ENCODE measurements at places on chromosomes 12 and 14.

DNA sequence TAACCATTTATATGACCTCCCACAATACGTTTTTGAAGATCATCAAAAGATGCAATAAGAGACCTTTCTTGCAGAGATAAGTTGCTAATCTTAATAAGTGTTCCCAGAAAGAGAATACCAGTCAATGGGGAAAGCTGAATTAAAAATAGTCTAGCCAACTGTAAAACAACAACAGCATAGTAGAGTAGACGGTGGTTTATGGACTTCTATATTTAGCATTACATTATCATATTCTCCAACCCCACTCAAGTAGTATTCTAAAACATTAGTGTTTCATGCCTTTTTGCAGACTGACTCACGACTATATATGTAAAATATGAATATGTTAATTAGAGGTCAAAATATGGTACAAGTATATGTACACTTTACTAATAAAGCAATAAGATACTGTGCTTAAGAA, 218.9 kb downstream of the MED13L start:
- no peak overlapping the region for H3K27ac ChIP-seq
- H3K27me3 ChIP-seq, result no peaks in the 10 kb centered on the region
- DNase-seq, result no peak
- H3K4me3 ChIP-seq, result no peak overlapping the region
- no peaks in the 10 kb centered on the region for H3K36me3 ChIP-seq

- no peak for DNase-seq
- peaks cover 13% of the 10 kb centered on the region for H3K4me1 ChIP-seq
- H3K27me3 ChIP-seq, result no peaks in the 10 kb centered on the region
- H3K4me3 ChIP-seq, result peak within 1 kb of the TSS; percentile 72
Observed at GRCh38 chr12:9869307-9870161, at the start of gene CLEC2B. Gene CLEC2B, minus strand, starts transcription at chr12:9869354.

- no peak overlapping the region for H3K4me3 ChIP-seq
- H3K27me3 ChIP-seq, result peaks cover 44% of the 10 kb centered on the region
- H3K4me1 ChIP-seq, result peaks cover 35% of the 10 kb centered on the region
Observed at GRCh38 chr14:24078146-24078545, 6.8 kb downstream of the CPNE6 start.

- H3K27me3 ChIP-seq, result peaks cover 11% of the 10 kb centered on the region
- H3K4me3 ChIP-seq, result peak overlapping the region; percentile 61
- H3K27ac ChIP-seq, result no peak overlapping the region
- no peak for DNase-seq
- peaks cover 3% of the 10 kb centered on the region for H3K36me3 ChIP-seq
Observed at GRCh38 chr12:111322336-111323250, 46.3 kb downstream of the PHETA1 start.

DNA sequence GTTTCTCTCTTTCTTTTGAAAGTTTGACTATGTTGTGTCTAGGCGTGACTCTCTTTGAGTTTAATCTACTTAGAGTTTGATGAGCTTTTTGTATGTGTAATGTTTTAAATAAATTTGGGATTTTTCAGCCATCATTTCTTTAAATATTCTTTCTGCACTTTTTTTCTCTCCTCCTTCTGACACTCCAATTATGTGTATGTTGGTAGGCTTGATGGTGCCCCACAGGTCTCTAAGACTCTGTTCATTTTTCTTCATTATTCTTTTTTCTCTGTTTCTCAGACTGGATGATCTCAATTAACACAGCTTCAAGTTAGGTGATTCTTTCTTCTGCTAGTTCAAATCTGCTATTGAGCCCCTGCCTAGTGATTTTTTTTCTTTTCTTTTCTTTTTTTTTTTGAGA, 14.5 kb upstream of the CCND2 start:
- H3K27ac ChIP-seq, result no peak overlapping the region
- no peaks in the 10 kb centered on the region for H3K36me3 ChIP-seq

- peaks cover 21% of the 10 kb centered on the region for H3K27me3 ChIP-seq
- no peak for DNase-seq
- H3K36me3 ChIP-seq, result no peaks in the 10 kb centered on the region
- no peak overlapping the region for H3K27ac ChIP-seq
- no peak overlapping the region for H3K4me3 ChIP-seq
Observed at GRCh38 chr12:130707571-130707891, 8.6 kb downstream of the RIMBP2 start.

GRCh38 chr12:125512541-125513298, 447.5 kb downstream of the AACS start:
- no peaks in the 10 kb centered on the region for H3K36me3 ChIP-seq
- no peak overlapping the region for H3K27ac ChIP-seq
- peaks cover 10% of the 10 kb centered on the region for H3K27me3 ChIP-seq
- H3K4me1 ChIP-seq, result no peaks in the 10 kb centered on the region

DNA sequence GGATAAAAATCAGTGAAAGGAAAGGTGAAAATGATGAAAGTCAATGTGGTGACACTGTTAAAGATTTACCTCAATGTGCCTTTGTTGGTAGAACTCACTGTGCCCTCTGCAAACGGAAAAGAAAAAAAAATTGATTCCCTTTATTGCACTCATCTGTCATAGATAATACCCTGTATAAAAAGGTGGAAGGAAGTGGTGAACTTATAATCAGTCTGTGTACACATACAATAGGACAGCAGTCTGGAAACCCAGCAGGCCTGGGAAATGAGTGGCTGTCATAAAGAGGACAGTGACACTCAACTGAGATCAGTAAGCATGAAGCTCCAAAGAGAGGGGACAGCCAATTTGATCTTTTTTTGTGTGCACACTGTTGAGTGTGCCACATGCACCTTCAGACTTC, 364.7 kb downstream of the NOVA1 start:
- no peaks in the 10 kb centered on the region for H3K4me1 ChIP-seq
- DNase-seq, result no peak
- no peak overlapping the region for H3K27ac ChIP-seq
- H3K27me3 ChIP-seq, result no peaks in the 10 kb centered on the region

- H3K27me3 ChIP-seq, result no peaks in the 10 kb centered on the region
- H3K4me1 ChIP-seq, result no peaks in the 10 kb centered on the region
- no peak overlapping the region for H3K27ac ChIP-seq
- no peak overlapping the region for H3K4me3 ChIP-seq
- no peaks in the 10 kb centered on the region for H3K36me3 ChIP-seq
Observed at GRCh38 chr14:60051721-60052221, 40.0 kb upstream of the PCNX4 start.

GRCh38 chr12:52266514-52266913, 7.9 kb upstream of the KRT86 start:
- H3K27me3 ChIP-seq, result peaks cover 5% of the 10 kb centered on the region
- no peak for DNase-seq
- H3K36me3 ChIP-seq, result no peaks in the 10 kb centered on the region
- H3K4me3 ChIP-seq, result no peak overlapping the region
- H3K27ac ChIP-seq, result no peak overlapping the region
- H3K4me1 ChIP-seq, result peaks cover 6% of the 10 kb centered on the region
